Tongue (tissue), 3 donors: ENCODE measurements at places on chromosomes 6 and 20.

GRCh38 chr6:14804001-14804784 lies 441.7 kb upstream of the JARID2 start:
- DNase-seq = no peak

- no peak for DNase-seq
These were observed 95.7 kb downstream of the YTHDF1 start for GRCh38 chr20:63119963-63120807.

DNA sequence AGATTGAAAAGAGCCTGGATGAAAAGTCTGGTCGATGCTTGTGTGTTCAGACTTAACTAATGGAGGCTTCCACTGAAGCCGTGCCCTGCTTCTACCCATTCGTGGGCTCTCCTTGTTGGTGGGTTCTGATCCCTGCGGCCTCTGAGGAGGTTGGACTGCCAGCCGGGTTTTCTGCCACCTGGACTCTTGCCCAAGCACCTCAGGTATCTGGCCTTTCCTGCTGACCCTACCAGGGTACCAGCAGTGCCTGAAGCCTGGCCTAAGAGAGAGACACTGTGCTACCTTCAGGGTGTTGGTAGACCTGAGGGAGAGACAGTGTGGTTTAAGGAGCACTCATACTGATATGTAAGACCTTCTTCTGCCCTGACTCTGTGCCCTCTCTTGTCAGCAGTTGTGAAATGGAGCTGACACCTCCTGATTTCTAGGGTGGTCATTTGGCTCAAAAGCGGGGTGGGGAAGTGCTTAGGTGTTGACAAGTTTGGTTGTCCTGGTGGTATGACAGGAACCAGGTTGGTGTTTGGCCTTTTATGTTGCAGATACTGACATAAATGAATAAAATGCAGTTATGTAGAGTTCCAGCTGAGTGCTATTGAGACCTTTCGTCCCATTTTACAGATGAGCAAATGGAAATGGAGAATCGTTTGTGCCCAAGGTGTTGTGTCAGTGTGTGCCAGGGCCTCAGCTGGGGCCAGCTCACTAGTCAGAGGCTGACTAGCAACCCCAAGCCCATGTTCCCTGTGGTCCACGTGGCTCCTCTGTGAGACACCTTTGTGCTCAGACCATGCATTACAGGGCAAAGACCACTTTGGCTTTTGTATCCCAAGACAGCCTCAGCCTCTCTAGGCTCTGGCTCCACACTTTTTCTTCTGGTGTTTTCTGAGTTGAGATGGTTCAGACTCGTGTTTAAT lies 3.1 kb downstream of the PLCG1 start:
- no peak for DNase-seq

DNA sequence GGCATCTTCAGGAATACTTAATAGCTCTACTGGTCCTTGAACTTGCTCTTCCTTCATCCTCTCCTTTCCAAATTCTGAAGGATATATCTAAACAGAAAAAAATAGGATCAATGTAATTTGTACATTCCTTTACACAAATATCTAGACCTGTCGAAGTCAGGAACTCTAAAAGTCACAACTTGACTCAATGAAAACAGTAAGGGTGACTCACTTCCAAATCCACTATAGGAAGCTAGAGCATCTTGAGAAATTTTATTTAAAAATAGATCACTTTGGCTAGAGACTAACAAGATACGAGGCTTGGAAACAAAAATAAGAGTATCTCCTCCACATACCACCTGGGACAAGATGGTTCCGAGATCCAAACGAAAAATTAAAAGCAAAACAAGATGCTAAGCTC lies 12.2 kb downstream of the ESF1 start:
- no peak for DNase-seq

DNA sequence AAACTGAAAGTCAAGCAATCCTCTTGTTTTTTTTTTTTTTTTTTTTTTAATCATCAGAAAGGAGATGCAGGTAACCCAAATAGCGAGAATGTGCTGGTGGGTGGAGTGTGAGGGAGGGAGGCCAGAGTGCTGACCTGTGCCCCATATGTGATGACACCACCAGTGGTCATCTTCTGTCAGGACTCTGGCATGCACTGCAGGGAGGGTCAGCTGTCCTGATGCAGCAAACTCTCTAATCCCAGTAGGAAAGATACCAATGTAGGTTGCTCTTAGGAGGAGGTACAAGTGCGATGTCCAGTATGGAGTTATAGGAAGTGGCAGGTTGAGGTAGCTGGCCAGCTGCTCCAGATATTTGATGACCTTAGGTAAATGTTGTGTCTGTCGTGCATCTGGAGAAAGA lies 2.8 kb upstream of the CST4 start:
- DNase-seq = no peak

DNA sequence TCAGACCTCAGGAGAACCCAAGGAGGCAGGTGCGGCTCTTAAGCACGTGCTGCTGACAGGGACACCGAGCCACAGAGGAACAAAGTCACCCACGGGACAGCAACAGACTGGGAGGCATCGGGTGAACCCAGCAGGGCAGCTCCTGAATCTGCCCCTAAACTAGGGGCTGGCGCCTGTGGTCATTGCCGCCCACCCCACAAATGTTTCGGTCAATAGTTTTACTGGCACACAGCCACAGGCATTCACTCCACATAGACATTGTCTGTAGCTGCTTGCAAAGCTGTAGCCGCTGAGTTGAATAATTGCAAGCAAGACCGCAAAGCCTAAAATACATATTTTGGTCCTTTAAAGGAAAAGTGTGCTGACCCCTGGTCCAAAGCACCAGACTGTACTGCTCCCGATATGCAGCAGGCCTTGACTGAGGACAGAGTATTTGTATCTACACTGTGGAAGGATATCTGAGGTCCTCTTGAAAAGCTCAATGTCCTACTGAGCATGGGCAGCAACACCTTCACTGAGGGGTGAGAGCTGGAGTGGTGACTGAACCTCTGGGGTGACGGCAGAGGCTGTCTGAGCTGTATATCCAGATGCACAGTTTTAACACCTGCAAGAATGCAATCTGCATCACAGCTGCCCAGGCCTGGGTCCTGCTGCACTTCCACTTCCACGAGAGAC lies 310.3 kb downstream of the THBS2 start:
- no peak for DNase-seq

DNA sequence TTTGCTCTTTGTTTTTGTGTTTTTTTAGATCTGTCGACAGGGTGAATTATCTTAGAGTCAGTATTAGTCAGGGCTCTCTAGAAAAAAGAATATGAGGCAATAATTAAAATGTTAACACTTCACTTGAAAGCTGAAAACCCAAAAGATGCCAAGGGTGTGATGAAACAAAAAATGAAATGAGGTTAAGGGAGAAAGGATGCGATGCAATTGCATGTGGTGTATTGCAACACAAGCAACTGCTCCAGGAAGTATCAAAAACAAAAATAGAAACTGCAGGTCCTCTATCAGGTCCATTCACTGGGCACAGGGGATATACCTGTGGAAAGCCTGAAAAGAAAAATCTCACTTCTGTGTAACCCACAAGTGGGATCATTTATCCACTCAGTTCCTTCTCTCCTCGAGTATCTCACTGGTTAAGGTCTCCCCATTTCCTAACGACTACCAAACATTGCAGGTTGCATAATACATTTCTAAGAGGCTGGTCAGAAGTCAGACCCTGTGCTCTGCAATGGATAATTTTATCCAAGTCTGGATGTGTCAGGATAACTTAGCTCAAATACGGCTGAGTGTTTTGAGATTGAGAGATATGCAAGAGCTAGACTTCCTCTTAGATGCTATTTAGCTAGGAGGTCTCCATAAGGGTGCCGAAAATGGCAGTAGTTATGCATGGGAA lies 257.7 kb upstream of the GJE1 start:
- no peak for DNase-seq

- no peak for DNase-seq
These were observed 490 bp downstream of the JAG1 start for GRCh38 chr20:10673176-10673841.
